ENCODE measurements at places on chromosomes 4 and X. TPM values are rescaled to one million over a fixed set of nuclear protein-coding genes. Genes with fewer than 3 reads are reported as not detected.

DNA sequence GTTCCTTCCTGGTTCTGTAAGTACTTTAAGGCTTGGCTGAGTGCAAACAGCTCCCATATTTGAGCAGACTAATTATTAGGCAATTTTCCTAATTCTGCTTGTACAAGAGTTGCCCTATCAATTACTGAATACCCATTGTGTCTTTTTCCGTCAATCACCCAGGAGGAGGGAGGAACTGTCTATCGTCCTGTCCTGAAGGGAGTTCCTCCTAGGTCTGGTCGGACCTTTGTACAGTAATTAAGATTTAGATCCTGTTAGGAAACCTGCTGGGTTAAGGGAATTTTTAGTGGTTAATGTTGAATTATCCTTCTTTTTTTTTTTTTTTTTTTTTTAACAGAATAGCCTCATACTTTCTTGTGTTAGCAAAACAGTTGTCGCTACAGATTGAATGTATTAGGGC is 130.1 kb downstream of the KDM6A start:
- no peak for DNase-seq

Gene AMTN
- total RNA-seq: not detected

- DNase-seq: no peak
Measured at GRCh38 chr4:137960371-137961050, 281.6 kb downstream of the SLC7A11 start.

DNA sequence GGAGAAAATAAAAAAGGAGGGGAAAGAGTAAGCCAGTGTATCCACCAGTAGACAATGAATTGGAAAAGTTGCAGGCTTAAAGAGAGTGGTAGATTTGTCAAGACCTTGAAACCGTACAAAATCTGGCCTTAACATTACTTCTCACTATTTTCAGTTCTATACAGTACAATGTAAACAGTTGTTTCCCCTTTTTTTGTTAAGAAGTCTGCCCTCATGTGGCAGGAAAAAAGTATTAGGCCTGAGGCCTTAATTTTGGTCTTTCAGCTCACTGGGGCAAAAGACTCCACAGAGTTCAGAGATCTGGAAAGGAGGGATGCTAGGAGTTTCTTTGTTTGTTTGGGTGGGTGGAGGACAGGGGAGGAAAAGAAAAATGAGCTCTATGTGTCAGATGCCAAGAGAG is 92.8 kb upstream of the CCDC160 start:
- no peak for DNase-seq

Gene IL1RAPL1
- 0.66 TPM for total RNA-seq

DNA sequence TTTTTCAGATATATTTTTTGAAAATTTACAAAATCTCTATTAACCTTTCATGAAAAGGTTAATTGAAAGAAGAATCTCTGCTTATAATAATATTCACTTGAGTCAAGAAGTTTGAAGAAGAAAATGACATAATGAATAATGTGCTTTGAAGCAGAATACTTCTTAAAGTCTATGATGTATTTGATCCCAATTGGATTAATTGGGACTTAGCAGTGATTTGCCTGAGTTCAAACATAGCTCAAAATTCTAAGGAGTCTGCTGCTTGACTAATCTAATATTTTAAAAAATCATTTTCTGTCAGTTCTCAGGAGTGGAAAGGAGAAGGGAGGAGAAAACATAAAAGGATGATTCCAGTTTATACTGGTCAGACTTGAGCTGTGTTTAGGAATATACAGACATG is 1150.4 kb upstream of the INTU start:
- DNase-seq: no peak

DNA sequence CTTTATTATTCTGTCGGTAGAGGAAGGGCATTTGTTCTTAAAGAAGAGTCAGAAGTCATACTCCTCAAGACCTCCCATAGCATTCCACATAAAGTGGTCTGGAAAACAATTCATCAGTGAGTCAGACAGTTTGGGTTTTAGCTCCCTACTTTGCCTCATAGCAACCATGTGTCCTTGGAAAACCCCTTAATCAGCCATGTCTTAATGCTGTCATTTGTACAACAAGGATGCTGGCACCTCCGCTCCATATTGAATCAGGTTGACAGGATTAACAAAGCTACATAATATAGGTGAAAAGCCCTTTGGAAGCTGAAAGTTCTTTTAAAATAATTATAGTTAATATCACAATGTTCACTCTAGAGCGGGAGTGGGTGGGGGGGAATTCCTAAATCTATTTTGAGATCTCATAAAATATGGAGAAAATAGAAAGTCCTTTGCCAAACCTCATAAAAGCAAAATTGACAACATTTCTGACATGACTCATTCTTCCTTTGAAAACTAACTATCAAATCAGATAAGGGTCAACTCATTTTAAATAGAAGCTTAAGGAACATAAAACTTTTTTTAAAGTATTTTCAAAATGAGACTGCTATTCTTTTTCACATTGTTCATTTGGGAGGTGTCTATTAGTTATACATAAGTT is 37.3 kb upstream of the GUCY1A1 start:
- no peak for DNase-seq

DNA sequence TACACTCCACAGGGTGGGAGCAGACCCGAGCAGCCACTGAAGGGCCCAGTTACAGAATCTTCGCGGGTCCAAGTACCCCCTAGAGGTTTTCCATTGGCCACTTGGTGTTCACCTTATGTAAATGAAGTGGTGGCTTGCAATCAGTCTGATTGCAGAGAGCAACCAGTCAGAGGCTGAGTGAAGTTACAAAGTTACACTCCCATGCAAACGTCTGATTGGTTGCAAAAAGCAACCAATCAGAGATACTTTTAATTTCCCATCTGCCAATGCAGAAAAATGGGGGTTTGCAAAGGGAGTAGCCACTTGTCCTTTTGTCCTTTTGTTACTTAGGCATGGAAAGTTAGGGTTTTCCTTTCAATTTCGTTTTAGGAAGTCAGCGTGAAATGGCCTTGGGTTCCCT is 27.0 kb upstream of the NKAP start:
- no peak for DNase-seq

All from glutamatergic neuron (in vitro differentiated cells).